ENCODE measurements at places on chromosomes 2 and 18. TPM values are rescaled to one million over a fixed set of nuclear protein-coding genes. Genes with fewer than 3 reads are reported as not detected.

FAM210A gene
- total RNA-seq = 14.6 TPM

MDH1B gene
- 0.76 TPM for total RNA-seq

SESTD1 gene
- total RNA-seq = 19.8 TPM

BMP10 gene
- not detected for total RNA-seq

UGT1A9 gene
- 0.08 TPM for total RNA-seq

DCC gene
- not detected for total RNA-seq

CXCR1 gene
- 0.72 TPM for total RNA-seq

INHA gene
- 0.28 TPM for total RNA-seq

ACMSD gene
- total RNA-seq = not detected

MEIS1 gene
- 31.8 TPM for total RNA-seq

VWC2L gene
- not detected for total RNA-seq

MAP3K19 gene
- not detected for total RNA-seq

ZNF513 gene
- total RNA-seq = 11.4 TPM

AQP12B gene
- total RNA-seq = not detected

CHN1 gene
- 1.8 TPM for total RNA-seq

VIL1 gene
- total RNA-seq = not detected

GRHL1 gene
- total RNA-seq = 123 TPM

PMS1 gene
- 12.8 TPM for total RNA-seq

IL36G gene
- total RNA-seq = 27.4 TPM

MYO3B gene
- total RNA-seq = 0.24 TPM

BCL2 gene
- total RNA-seq = 2.3 TPM

TEKT4 gene
- not detected for total RNA-seq

CIB4 gene
- total RNA-seq = not detected

DLGAP1 gene
- total RNA-seq = 0.28 TPM

DES gene
- total RNA-seq = 29.3 TPM

TUBB8B gene
- total RNA-seq = not detected

BCL11A gene
- total RNA-seq = 43.0 TPM
